NCI-H446 (cell line): ENCODE measurements at places on chromosomes 6 and 20.

GRCh38 chr6:51934098-51934497 is 153.3 kb downstream of the PKHD1 start:
- DNase-seq = peak; percentile 2

DNA sequence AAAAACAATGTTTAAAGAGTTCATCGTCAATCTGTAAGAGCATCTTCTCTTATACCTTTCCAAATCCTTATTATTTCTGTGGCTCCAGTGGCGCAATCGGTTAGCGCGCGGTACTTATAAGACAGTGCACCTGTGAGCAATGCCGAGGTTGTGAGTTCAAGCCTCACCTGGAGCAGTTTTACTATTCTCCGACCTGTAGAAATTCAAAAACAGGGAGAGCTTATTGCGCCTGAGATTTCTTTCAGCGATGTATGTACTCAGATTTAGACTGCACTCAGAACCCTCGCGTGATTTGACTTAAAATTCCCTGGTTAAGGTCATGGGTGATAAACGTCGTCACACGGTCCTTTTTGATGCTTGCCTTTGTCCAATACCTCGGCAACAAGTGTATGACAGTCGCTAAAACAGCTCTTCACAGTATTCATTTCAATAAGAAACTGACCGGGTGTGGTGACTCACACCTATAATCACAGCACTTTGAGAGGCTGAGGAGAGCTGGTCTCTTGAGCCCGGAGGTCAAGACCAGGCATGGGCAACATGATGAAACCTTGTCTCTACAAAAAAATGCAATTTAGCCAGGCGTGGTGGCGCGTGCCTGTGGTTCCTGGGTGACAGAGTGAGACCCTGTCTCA is 11.9 kb downstream of the GPX5 start:
- no peak for DNase-seq

DNA sequence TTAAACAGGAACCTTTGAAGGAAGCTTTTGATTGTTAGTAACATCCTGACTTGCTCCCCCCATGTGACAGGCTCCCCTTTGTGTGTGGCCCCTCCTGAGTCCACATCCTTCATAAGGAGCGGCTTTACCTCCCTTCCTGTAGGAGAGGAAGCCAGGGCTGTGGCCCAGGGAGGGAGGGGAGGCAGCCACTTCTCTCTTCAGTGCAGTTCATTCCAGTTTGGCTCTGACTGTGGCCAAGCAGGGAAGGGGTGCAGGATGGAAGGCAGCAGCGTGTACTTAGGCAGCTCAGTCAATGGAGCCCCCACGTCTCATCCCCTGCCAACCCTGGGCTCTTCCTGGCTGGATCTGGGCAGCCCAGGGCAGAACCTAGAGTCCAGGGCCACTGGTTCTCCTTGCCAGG is 295.2 kb downstream of the QKI start:
- DNase-seq = no peak

DNA sequence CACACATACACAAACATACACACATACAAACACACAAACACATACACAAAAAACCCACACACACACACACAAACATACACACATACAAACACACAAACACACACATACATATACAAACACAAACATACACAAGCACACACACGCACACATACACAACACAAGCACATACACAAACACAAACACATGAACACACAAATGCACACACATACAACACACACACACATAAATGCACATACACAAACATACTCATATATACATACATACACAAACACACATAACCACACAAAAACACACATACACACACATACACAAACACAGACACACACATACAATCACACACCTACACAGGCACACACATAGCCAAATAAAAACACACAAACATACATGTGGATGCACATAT is 30.3 kb upstream of the THBS2 start:
- no peak for DNase-seq

GRCh38 chr6:22764496-22764895 is 195.1 kb downstream of the HDGFL1 start:
- DNase-seq = no peak

DNA sequence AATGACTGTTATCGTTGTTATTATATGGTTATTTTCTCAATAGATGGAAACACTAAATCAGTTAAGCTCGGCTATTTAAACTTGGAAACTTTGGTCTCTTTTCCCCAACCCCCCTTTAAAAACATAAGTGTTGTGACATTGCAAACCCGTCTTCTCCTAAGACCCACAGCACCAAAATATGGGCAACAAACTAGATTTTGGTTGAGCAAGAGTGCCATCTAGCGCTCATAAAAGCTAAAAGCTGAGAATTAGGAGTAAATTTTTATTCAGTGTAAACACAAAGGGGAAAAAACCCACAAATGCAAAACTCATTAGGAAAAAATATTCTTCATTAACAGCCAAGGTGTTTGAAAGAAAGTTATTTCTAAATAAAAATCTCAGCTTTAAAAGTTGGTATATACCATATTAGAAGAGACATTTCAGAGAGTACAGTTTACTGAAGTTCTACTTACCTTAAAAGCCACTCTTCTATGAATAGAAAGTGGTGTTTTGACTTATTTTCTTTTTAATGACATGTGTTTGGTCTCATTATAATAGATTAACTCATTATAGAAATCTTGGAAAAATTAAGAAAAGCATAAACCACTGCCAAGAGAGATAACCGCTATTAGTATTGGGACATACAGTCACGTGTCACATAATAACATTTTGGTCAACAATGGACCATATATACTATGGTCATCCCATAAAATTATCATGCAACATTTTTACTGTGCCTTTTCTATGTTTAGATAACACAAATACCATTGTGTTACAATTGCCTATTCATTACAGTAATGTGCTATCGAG is 21.1 kb downstream of the SESN1 start:
- DNase-seq = peak; percentile 74

- no peak for DNase-seq
Measured at GRCh38 chr6:149060985-149061760, 256.3 kb upstream of the TAB2 start.

DNA sequence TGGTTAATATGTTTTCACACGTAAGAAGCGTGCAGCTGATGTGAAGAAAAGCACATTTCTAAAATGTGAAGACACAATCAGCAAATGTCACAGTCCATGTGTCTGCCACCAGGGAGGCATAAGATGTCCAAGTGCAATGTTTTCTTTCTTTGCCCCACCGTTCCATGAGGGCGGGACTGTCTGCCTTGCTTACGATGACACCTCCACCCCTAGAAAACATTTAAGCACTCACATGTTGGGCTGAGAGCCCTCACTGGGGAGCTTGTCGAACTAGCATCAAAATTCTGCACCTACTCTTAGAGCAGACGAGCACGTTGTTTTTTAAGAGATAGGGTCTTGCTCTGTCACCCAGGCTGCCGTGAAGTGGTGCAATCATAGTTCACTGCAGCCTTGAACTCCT is 57.6 kb downstream of the PSMG4 start:
- no peak for DNase-seq

- DNase-seq = no peak
Measured at GRCh38 chr20:47136782-47137181, 219.7 kb downstream of the ZMYND8 start.

DNA sequence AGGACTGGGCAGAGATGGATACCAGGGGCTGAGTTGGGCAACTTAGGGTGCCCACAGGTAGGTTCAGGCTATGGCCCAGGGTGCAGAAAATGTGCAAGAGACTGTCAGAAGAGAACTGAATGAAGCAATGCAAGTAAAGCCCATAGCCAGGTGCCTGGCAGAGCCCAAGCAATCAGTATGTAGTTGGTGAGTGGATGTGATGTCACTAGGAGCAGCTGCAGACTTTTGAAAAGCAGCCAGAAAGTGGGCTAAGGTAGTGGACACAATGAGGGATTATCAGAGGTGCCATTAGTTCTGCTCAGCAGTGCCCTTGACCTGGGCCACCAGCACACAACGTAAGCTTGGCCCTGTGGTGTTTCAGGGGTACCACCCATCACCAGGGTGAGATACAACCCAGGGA is 135.3 kb downstream of the SOBP start:
- no peak for DNase-seq

DNA sequence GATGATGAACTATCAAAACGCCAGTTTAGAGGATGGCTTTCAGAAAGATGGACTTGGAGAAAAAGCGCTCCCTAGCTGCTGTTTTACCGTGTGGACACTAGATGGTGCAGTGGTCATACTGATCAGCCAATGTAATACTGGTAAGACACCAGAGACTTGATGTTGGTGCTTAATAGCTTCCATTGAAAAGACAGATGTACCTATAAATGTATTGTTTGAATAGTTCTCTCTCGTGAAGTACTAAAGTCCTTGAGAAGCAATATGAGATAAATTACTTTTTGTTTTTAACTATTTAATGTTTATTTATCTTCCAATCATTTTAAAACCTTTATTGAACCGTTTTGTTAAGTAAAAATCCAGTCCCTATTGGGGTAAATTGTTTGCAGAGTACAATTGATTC is 63.9 kb upstream of the FUCA2 start:
- DNase-seq = peak; percentile 43

GRCh38 chr20:57780906-57781305 is 71.1 kb upstream of the PMEPA1 start:
- DNase-seq = no peak

GRCh38 chr6:6512711-6513110 is 75.8 kb upstream of the LY86 start:
- no peak for DNase-seq

- no peak for DNase-seq
Measured at GRCh38 chr20:13297147-13297899, 76.2 kb downstream of the ISM1 start.

- no peak for DNase-seq
Measured at GRCh38 chr6:109978174-109979032, at the start of gene GPR6. Gene GPR6 (plus strand): TSS chr6:109978311. CDS start chr6:109979113, 802 bp downstream.

DNA sequence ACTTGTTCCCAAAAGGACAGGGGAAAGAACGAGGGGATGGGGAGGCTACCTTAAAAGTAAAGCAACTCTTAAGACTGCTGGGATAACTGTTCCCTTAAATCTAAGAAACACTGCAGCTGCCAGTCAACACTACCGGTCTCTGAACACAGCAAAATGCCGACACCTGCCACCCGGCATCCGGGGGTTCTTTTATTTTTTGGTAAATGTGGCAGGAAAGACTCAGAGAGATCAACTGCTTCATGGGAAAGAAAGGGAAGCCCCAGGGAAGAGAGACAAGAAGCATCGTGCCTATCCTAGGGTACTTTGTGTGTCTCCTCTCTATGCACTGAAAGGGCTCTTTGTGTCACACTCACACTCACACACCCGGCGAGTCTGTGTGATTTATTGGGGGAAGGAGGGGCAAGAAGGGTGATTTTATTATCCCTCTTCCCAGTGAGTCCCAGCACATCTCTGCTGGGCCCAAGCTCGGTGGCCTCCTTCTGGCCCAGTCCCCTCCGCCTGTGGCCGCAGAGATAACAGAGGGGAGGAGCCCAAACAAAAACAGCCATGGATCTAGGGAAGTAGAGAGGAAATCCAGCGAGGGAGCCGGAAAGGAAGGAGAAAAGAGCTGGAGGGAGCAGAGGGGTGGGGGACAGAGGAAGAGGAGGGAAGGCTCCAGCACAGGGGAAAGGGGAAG is 1.4 kb downstream of the FYN start:
- peak; percentile 10 for DNase-seq

DNA sequence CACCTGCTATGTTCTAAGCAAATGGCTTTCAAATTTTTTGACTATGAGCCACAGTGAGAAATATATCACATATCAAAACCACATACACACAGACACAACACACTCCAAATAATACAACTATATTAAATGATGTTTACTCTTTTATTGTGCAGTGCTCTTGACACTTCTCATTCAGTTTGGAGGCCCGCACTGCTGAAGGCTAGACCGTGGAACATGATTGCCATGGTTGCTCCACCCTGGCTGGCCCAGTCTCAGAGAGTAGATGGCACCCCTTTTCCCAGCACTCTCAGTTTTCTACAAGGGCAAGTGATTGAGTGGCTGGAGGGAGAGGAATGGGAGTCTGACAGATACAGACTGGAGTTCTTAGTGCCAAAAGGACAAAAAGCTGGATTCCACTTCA is 86.9 kb downstream of the SH3BGRL2 start:
- DNase-seq = no peak

DNA sequence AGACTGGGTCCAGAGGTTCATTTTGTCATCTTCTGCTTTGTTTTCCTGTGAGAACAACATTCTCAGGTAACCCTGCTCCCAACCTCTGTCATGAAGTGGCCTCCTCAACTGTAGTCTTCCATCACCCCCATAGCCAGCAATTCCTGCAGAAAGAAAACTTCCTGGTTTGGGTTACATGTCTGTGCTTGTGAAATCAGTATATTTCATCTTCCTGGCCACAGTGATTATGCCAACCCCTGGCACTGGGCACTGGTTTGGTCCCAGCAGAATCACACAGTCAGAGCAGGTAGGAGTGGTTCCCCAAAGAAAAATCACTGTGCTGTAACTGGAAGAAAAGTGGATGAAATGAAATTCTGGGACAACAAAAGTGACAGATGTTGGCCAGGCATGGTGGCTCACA is 52.5 kb downstream of the CRYBG1 start:
- DNase-seq = no peak

DNA sequence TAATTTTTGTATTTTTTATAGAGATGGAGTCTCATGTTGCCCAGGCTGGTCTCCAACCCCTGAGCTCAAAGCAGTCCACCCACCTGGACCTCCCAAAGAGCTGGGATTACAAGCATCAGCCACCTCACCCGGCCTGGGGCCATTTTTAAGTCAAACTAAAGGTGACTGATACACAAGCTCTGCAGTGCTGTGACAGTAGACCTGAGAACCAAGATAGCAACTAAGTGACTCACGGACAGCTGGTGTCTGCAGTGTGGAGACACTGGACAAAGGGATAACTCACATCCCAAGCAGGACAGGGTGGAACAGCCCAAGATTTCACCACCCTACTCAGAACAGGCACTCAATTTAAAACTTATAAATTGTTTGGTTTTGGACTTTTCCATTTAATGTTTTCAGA is 402.5 kb downstream of the CD83 start:
- no peak for DNase-seq

DNA sequence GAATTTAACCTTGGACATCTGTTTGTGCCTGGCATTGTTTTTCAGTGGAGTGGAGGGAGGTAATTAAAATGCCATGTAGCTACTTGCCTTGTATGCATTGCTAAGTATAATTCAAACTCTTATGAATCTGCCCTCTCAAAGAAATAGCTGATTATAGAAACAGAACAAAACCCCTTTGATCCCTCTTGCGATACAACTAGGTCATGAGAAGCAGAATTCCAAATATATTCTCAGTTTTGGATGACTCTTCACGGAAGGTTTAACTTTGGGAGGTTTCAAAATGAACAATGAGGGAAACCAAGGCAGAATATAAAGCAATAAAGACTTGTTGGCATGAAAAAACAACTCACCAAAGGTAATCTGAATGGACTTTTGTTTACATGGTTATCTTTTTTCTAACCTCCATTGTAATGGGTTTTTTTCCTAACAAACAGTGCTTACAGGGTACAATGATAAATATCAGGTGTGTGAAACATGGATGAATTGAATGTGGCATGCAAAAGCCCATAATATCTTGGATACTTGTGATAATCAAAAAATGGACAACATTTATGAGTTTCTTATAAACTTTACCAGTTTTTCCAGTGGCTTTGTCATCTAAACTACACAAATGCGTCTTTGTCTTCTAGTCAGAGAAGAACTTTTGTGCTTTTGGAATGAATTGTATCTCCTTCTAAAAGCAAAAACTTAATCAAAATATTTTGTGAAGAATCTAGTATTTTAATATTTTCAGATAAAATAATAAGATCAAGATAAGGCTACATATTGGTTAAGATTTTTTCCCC is 15.7 kb upstream of the HEY2 start:
- no peak for DNase-seq
